ENCODE measurements at places on chromosomes 4 and X. TPM values are rescaled to one million over a fixed set of nuclear protein-coding genes. Genes with fewer than 3 reads are reported as not detected.

MAGEA9B gene
- total RNA-seq, result not detected

PCYT1B gene
- total RNA-seq, result not detected

DNA sequence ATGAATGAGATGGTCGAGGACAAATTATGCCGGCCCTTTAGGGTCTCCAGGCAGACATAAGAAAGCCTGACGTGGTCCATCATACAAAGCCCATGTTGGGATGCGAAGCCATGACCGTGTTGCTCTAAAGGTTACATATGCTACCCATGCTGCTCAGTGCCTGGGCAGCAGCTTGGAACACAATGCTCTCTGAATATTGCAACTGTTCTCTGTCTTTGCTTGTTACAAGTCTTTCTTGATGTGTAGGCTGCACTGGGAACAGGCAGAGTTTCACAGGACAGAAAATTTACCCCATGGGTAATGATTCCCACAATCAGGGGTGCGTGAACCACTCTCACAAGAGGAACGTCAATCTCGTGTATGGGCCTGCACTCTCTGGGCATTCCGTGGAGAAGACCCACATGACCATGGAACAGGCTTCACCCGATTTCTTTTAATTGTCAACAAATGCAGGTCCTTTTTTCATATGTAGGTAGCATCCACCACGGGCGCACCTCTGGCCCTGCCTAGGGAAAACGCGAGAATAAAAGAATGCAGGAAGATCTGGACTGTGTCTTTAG is 66.3 kb downstream of the NBDY start:
- DNase-seq, result no peak

DNA sequence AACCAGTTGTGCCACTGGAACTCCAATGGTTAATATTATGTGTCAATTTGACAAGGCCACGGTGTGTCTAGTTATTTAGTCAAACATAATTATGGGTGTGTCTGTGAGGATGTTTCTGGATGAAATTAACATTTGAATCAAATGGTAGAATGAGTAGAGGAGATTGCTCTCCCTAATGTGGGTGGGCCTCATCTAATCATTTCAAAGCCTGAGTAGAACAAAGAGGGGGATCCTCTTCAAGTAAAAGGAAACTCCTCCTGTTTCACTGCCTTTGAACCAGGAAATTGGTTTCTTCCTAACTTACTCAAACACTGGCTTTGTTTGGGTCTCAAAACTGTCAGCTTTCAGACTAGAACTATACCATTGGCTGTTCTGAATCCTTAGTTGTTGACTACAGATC is 1692.1 kb downstream of the PCDH19 start:
- DNase-seq, result no peak

DNA sequence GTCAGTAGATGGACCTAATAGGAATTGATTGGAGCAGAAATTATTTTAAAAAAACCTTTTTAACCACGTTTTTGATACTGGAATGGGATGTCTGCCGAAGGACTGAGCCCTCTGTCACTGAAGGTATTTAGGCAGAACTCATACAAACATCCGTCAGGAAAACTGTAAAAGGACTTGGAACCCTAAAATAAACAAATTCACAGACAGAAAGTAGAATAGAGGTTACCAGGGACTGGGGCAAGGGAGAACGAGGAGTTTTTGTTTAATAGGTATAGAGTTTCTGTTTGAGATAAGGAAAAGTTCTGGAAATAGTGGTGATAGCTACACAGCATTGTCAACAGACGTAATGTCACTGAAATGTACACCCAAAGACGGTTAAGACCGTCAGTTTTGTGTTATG is 105.5 kb downstream of the BCOR start:
- DNase-seq, result no peak

GRCh38 chrX:100994352-100995281 is 25.1 kb downstream of the ARL13A start:
- DNase-seq, result peak; percentile 68
